Cerebellar cortex (tissue), 1 donor: ENCODE measurements at places on chromosomes 11 and 22.

DNA sequence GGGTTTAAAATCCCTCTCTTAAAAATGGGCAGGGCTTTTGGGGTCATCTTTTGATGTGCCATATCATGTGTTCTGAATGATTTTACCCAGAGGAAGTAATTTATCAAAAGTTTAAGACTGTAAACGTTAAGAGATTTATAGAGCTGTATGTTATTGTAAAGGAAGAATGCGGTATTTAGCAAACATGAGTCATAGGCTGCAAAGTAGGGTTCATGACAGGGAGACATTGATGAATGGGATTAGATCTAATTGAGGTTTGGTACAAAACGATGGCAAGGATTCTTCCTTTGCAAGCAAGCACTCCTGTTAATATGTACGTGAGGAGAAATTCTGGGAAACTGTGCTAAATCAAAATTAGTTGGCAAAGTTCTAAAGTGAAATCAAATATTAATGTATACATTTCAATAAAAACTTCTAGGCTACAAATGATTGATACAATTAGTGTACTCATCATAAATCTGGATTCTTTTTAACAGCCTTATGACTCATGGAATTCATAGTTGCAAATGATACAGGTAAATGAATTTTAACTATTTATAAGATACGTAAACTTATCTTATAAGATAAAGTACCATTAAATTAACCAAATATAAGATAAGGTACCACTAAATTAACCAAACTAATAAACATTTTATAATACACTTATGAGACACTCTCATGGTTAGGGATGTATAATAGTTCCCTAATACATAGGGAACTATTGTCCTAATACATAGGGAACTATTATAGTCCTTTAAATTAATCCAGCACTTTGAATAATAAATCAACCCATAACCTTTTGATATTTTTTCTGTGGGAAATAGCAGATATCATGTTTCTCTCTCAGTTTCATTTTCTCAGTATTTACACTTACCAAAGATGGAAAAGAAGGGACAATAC, 58.4 kb downstream of the KIF18A start:
- no peak for DNase-seq

GRCh38 chr22:40572976-40573375, 63.5 kb downstream of the MRTFA start:
- no peak for DNase-seq

GRCh38 chr22:48537343-48537680, 1290.4 kb downstream of the BRD1 start:
- DNase-seq, result no peak

DNA sequence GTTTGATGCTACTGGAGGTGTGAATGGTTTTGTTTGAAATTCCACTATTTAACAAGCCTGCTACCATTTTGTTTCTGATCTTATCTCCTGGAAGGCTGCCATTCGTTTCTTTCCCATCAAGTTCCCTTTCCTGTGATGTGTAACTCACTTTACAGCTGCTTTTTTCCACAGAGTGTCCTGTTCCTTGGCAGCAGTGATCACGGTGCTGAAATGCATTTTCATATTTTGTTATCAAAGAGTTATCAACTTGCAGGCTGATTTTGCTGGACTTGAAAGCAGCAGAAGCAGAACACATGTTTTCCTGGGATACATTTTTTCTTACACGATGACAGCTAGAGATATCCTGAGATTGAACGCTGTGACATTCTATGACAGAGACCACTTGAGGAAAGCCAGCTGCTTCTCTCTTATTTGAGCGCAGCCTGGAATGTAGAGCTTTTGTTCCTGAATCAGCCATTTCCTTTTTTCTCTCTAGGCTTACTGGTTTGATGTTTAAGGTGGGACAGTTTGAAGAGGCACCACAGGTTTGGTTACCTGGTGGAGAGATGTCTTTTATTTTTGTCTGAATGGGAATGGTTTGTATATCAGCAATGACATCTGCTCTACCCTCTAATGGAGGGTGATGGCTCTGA, 34.7 kb downstream of the PRR14L start:
- no peak for DNase-seq
